ENCODE measurements at places on chromosomes 5 and 9.

DNA sequence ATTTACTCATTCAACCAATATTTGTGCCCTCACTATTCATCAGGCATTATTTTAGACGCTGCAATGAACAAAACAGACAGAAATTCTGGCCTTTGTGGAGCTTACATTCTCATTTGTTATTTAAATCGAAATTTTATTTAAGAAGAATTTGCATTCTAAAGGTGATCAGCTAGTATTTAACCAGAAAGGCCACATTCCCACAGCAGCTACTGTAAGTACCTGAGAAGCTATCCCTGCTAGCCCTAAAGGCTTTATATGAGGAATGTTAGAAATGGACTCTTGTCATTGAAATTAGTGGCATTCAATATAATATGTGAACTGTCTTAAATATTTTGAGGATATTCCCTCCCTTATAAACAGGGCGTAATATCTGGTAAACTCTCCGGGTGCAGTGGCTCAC, 35.0 kb upstream of the GOLM1 start:
- no peak for ATAC-seq

DNA sequence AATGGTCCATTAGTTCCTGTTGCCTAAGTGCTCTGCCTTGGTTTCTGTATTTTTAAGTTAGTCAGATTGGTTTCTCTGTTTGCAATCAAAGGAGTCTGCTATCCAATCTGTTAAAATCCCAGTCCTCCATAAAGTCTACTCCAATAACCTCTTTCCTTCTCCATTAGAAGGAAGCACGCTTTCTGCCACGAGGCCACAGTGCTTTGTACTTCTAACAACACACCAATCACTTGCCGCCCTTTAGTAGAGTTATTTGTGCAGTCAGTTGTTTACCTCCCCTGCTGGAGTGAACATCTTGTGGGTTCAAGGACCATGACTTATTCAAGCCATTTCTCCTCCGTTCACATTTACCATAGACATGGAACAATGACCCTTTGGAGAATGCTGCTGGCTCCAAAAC, 69.0 kb downstream of the GLRA1 start:
- ATAC-seq: no peak

DNA sequence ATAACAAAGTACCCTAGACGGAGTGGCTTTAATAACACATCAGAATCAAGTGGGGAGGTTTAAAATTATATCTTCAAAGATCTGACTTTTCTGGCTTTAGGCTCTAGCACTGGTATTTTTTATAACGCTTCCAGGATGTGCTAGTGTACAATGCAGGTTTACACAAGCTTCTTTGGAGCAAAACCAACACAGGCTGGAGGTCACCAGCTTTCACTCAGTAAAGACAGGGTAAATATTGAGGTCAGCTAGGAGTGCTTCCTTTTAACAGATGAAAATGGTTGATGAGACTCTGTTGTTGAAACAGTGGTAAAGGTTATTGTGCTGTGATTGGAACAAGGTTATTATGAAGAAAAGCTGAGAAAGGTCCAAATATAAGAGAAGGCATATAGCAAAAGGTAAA, 414.2 kb downstream of the TAF11L14 start:
- ATAC-seq: no peak

DNA sequence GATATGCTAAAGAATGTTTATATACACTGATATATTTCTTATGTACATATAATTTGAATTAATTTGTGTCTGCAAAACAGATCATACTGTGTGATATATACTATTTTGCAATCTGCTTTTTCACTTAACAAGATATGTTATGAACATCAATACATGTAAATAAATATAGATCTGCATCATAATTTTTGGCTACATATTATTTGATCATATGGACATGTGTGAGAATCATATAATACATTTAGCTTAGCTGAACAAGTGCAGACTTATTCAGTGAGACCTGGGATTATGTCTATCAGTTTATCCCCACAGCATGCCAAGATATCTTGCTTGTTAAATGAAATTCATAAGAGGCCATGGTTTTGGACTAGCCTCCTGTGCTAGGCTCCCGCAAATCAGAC, 474.3 kb downstream of the ARHGEF28 start:
- no peak for ATAC-seq

DNA sequence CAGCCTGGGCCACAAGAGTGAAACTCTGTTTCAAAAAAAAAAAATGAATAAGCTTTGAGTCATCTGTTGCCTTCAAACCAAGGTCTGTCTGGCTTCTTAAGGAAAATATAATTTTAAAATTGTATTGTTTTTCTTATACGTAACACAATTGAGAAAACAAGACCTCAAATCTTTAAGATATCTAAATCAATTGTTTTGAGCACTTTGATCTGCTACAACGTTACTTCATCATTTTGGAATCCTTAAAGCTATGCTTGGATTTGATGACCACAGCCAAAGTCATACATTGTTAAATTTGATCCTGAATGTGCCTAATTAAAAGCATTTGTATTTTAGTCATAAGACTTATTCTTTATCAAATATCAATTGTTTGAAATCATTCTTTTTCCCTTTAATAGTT, 37.7 kb upstream of the VCAN start:
- ATAC-seq: no peak

DNA sequence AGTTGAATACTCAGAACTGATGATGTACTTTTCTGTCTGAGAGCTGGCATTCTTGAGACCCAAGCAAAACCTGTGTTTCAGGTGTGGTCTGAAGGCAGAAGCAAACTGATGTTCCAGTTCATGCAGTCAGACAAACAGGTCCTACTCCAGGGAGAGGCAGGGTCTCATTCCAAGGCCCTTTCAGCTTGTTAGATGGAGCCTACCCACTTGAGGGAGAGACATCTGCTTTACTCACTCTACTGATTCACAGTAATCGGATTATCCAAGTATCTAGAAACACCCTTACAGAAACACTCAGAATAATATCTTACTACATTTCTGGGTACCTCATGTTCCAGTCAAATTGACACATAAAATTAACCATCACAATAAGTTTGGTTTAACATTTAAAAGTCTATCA, 207.8 kb downstream of the KDM4C start:
- no peak for ATAC-seq

- ATAC-seq: no peak
Measured at GRCh38 chr5:173075137-173075843, 19.1 kb downstream of the CREBRF start.

DNA sequence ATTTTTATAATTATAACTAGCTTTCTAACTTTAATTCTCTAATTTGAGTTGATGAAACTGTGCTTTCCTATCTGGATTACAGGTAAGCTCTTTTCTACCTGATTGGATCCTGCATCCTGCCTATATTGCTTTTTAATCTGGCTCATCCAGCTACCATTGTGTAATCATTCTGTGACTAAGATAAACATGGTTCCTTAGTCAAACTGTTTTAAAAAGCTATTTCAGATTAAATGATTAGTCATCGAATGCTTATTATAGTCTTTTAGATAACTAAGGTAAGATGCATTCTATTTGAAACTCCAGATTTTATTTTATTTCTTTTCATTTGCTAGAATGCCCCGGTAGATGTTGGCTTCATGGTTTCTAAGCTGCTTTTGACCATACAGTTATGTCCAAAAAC, 50.7 kb downstream of the ICE1 start:
- no peak for ATAC-seq

GRCh38 chr9:14366076-14366475, 52.1 kb upstream of the NFIB start:
- no peak for ATAC-seq

DNA sequence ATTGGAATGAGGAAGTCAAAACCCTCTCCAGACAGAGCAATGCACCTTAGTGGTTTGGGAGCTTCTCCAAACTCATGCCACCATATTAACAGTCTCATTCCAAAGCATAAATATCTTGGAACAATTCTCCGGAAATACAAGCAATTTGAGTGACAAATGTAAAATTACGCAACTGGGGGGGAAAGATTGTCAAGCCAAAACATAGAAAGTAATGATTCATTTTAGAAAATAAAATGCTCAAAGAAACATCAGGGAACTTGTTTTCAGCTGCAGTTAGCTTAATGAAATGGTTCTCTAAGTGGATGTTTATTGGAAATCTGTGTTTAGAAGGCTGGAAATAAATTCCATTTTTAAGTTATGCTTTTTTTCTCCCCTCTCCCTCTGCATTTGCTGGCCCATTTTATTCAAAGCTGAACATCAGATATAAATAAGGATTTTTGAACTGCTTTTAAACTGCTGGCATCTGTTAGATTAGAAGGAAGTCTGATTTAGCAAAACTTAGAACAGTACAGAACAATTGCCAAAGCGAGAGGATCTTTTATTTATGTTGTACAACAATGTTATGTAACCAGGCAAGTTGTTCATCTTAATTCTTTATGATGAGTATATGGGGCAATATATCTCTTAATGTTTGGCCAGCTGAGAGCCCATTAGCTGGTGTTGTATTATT, 551.9 kb downstream of the PRELID2 start:
- ATAC-seq: no peak

GRCh38 chr5:139394123-139394653, 716 bp downstream of the PROB1 start:
- ATAC-seq: peak; percentile 5

GRCh38 chr9:138028596-138028995, 151.0 kb downstream of the CACNA1B start:
- no peak for ATAC-seq

DNA sequence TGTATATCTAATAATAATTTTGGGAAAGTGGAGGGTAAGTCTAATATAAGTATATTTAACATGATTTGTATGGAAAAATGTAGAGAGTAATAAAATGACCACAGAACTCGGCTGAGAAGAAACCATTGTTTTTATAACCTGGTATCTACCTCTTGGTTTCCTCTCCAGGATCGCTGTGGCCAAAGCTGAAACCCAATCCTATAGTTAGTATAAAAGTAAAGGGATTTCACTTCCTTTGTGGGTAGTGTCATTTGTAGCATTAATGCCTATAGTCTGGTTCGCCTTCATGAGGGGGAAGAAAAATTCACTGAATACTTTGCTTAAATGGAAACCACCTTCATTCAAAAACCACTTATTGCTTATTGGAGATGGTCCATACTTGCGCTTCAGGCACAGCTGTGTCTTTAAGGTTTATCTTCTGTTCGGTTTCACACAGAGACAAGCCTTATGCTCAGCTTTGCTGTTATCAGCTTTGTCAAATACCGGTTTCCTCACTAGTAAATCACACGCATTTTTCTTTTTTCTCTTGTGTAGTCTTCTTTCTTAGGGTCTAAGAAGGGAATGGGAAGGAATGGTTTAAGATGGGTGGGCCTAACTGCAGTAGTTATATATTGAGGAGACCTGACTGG, 12.1 kb downstream of the PIK3R1 start:
- ATAC-seq: no peak

- no peak for ATAC-seq
Measured at GRCh38 chr5:132446621-132447020, 44.0 kb downstream of the IRF1 start.

DNA sequence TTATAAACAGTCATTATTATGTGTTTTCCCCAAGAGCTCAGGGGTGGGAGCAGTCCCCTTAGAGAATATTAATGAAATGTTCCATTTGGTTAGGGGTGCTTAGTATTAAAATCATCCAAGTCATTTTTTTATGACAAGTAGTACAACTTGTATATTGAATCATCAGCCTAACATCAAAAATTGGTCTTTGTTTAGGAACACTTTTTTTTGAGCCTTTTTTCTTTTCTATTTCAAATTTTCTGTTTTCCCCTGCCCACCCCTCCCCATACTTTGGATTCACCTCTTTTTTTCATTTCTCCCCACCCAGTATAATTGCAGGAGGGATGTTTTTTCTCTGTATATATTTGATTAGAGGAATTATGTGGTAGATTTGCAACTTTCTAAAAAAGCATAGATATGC, 25.8 kb downstream of the RBM27 start:
- ATAC-seq: no peak

- no peak for ATAC-seq
Measured at GRCh38 chr5:88404405-88404804, 135.8 kb upstream of the TMEM161B start.

- no peak for ATAC-seq
Measured at GRCh38 chr5:148259288-148259687, 9.3 kb upstream of the SPINK13 start.

DNA sequence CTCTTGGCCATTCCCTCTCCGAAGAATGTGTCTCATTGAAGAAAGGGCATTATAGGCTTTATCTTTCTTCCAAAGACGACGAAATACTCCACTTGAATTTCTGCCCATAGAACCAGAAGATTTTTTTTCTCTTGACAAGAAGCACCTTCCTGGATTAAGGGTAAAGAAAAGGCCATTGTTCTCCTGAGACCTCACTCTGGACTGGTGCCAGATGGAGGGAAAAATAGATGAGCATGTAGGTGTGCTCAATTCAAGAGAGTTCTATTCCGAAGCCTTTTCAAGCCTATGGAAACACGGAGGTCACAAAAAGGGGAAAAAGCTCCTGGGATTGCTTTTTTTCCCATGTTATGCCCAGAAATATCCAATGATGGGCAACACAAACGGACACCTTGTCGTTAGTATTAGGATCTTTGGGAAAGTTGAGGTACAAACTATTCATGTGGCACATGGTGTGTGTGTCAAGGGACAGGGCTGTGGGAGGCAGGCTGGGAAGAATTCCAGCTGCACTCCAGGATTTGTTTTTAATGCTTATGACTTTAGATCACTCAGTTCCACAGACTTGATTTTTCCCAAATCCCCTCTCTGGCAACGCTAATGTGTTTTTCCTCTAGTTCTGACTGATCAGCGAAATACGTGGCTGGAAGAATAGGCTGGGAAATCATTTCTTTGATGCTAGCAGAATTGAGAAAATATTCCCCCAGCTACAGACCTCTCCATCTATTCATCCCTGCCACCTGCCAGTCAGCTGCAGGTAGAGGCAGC, 89.9 kb downstream of the SIL1 start:
- ATAC-seq: no peak

GRCh38 chr9:132324425-132324824, 30.4 kb downstream of the SETX start:
- no peak for ATAC-seq

GRCh38 chr9:21015129-21015815, 16.2 kb downstream of the HACD4 start:
- ATAC-seq: no peak

DNA sequence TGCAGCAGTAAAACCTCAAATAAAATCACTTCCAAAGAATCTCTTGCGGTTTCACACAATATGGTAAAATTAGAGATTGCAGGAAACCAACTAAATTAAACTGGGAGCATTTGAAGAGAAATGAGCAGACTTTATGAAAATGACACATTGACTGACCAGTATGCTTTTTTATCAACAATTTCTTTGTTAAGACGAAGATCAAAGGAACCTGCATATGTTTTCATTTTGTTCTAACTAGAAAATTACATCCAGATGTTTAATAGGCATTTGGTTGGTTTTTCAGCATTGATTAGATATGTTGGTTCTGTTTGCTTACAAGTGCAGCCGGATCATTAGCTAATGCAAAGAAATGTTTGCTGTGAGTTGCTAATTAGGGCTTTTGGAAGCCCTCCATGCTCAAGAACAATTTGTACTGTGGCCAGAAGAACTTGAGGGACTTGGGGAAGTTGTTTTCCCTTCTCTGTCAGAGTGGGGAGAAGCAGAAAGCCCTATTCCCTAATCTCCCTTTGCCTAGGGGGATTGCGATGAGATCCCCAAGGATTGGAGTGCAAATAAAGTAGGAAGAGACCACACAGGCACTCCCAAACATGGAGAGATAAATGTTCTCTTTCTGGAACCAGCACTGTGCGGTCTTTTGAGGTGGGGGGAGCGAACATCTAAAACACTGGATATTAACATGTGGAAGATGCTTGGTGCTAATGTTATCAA, 4.5 kb upstream of the TLE1 start:
- ATAC-seq: no peak

Data from activated CD4-positive, CD25-positive, alpha-beta regulatory T cell treated with anti-CD3 and anti-CD28 coated beads, Interleukin-2, amount 50 U/mL, for 24 hours (primary cell).